K562 (cell line): ENCODE measurements at places on chromosomes 7 and 10.
A peak's percentile ranks its signal among the peaks of the same experiment; 100 is the strongest.

DNA sequence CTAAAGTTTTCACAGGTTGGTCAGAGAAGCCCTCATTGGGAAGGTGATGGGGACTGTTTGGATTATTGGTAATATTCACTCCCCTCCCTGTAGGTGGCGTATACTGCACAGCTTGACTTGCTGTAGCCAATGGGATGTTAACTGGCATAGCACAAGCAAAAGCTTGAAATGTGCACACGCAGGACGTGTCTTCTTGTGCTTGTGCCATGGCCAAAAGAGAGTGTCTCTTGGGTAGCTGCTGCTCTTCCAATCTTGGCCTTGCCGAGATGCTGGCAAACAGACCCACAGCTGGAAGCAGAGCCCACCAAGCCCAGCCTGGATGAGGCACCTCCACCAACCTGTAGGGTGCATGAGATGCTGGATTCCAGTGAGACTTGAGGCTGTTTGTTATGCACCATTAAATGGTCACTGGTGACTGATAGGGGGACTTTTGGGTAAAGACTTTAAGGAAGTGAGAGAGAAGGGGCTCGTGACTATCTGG lies 266.0 kb downstream of the GRID1 start:
- no peaks in the 10 kb centered on the region for H3K27me3 ChIP-seq
- no peak overlapping the region for H3K27ac ChIP-seq
- no peaks in the 10 kb centered on the region for H3K36me3 ChIP-seq
- no peak for DNase-seq
- no peak overlapping the region for H3K4me3 ChIP-seq

- DNase-seq = peak; percentile 74
- no peaks in the 10 kb centered on the region for H3K27me3 ChIP-seq
- peaks cover 63% of the 10 kb centered on the region for H3K4me1 ChIP-seq
- H3K4me3 ChIP-seq = no peak overlapping the region
- no peaks in the 10 kb centered on the region for H3K36me3 ChIP-seq
Observed at GRCh38 chr7:108078211-108078673, 51.9 kb downstream of the LAMB4 start.

DNA sequence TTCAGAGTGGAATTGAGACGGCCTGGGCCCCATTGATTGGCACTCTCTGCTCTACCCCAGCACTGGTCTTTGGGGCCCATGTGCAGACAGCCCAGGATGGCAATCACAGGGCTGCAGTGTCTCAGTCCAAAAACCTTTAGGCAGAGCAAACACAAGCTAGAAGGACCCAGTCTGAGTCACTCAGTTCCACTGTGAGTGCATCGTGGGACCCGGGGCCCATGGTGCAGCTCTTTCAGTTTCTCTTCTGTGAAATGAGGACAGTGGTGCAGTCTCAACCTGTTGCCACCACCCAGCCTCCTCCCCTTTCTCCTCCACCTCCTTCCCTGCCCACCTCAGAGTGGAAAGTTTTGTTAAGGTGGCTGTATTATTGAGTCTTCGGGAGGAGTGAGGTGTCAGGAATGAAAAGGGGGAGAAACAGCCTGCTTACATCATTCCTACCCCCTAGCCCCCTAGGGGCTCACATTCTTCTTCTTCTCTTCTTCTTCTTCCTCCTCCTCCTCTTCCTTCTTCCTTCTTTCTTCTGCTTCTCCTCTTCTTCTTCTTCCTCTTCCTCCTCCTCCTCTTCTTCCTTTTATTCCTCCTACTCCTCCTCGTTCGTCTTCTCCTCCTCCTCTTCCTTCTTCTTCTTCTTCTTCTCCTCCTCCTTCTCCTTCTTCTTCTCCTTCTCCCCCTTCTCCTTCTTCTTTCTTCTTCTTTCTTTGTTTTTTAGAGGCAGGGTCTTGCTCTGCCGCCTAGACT lies 19.5 kb upstream of the CARD11 start:
- H3K4me1 ChIP-seq = no peaks in the 10 kb centered on the region

DNA sequence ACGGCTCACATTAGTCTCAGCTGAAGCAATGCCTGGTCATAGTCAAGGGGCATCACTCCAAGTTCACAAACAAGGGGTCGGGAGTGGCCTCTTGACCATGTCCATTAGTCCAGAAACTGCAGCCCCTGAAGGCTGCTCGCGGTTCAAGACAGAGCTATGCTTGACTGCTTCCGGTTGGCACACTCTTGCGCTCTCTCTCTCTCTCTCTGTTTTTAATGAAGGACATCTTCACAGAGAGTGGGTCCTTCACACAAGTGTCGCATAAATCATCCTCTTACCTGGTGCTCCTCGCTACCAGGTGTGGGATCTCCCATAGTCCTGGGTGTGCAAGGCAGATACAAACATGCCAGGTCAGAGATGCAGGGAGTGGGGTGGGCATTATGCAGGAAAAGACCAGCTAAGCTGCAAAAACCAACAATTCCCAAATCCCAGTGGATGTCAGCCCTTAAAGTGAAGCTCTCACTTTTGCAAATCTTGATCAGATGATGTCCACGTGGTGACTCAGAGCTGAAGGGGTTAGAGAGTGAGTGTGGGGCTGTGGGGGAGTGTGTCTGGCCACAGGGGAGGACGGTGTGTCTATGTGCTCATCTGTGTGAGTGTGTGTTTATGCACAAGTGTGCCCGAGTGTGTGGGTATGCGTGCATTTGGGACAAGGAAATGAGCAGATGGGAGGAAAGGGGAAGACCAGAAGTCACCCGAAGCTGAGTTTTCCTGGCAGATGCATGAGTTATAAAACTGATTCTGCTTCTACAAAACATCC lies 83.7 kb upstream of the PPP2R2D start:
- DNase-seq = no peak
- no peak overlapping the region for H3K4me3 ChIP-seq
- H3K27ac ChIP-seq = no peak overlapping the region
- no peaks in the 10 kb centered on the region for H3K4me1 ChIP-seq
- H3K36me3 ChIP-seq = no peaks in the 10 kb centered on the region
- H3K27me3 ChIP-seq = peaks cover 5% of the 10 kb centered on the region; the same call in 1 of the 3 replicates

DNA sequence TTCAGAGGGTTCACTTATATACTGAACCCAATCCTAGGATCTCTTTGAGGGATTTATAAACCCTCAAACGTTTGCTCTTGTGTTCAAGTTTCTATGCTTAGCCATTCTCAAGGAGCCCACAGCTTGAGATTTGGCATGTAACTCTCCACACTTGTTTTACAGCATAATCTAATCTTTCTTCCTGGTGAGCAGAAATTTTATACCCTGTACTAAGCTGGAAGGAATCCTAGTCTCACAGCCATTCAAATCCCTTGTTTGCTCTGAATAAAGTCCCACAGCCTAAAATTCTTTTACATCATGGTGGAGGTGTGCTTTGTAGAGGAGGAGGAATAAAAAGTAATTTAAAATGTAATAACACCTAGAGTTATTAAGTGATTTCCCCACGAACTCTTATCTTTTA lies 5.3 kb upstream of the AGR2 start:
- no peak overlapping the region for H3K27ac ChIP-seq
- H3K4me1 ChIP-seq = no peaks in the 10 kb centered on the region
- no peak overlapping the region for H3K4me3 ChIP-seq
- DNase-seq = no peak
- H3K36me3 ChIP-seq = no peaks in the 10 kb centered on the region

GRCh38 chr10:106053061-106053460 lies 1111.4 kb downstream of the SORCS1 start:
- no peaks in the 10 kb centered on the region for H3K4me1 ChIP-seq
- H3K27ac ChIP-seq = no peak overlapping the region
- H3K27me3 ChIP-seq = no peaks in the 10 kb centered on the region
- no peaks in the 10 kb centered on the region for H3K36me3 ChIP-seq

GRCh38 chr10:72319416-72320254 lies 35.1 kb downstream of the DNAJB12 start:
- H3K27ac ChIP-seq = peak overlapping the region; percentile 97
- H3K4me1 ChIP-seq = peaks cover 66% of the 10 kb centered on the region
- no peaks in the 10 kb centered on the region for H3K36me3 ChIP-seq
- H3K4me3 ChIP-seq = no peak overlapping the region

DNA sequence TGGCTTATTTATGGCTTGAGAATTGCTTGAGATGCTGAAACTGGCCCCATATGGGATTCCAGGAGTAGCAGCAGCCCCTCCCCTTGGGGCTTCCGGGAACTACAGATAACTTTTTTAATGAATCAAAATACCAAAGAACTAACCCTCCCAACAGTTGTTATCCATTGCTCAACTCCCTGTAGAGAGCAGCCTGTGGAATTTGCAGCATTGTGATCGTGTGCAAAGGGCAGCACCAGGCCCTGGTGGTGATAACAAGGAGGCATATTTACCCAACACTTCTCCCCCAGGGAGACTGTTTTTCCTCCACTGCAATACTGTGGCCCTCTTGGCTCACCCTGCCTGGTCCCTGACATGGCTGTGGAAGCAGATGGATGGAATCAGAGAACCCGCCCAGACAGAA lies 196.2 kb downstream of the PLXNA4 start:
- no peak overlapping the region for H3K4me3 ChIP-seq
- no peak overlapping the region for H3K27ac ChIP-seq
- no peaks in the 10 kb centered on the region for H3K27me3 ChIP-seq
- DNase-seq = no peak
- no peaks in the 10 kb centered on the region for H3K4me1 ChIP-seq

GRCh38 chr7:105776068-105776790 lies 100.2 kb downstream of the ATXN7L1 start:
- no peaks in the 10 kb centered on the region for H3K4me1 ChIP-seq
- no peaks in the 10 kb centered on the region for H3K36me3 ChIP-seq
- peaks cover 9% of the 10 kb centered on the region; the same call in 1 of the 2 replicates for H3K27me3 ChIP-seq
- H3K4me3 ChIP-seq = no peak overlapping the region

DNA sequence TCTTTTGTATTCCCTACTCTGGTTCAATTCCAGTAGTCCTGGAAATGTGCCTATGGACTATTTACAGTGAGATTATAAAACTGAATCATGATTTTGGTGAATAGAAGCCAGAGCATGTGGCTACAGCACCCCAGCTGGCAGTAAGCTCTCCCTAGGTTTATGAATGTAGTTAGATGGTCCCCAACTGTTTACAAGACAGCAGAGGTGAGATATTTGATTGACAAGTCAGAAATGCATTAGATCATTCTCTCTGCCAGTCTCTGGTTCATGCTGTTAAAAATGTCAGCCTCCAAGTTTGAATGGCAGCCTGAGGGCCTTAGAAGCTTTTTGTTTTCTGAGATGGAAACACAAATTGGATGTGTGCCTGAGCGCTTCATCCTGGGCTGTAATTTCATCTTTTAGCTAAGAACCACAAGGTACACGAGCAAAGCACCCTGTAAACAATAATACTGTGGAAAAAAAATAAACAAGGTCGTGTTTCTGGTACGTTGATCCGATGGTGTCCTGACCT lies 85.0 kb downstream of the BTRC start:
- no peaks in the 10 kb centered on the region for H3K27me3 ChIP-seq
- no peaks in the 10 kb centered on the region; the same call in 1 of the 2 replicates for H3K4me1 ChIP-seq
- no peaks in the 10 kb centered on the region for H3K36me3 ChIP-seq
- DNase-seq = no peak
- no peak overlapping the region for H3K4me3 ChIP-seq

DNA sequence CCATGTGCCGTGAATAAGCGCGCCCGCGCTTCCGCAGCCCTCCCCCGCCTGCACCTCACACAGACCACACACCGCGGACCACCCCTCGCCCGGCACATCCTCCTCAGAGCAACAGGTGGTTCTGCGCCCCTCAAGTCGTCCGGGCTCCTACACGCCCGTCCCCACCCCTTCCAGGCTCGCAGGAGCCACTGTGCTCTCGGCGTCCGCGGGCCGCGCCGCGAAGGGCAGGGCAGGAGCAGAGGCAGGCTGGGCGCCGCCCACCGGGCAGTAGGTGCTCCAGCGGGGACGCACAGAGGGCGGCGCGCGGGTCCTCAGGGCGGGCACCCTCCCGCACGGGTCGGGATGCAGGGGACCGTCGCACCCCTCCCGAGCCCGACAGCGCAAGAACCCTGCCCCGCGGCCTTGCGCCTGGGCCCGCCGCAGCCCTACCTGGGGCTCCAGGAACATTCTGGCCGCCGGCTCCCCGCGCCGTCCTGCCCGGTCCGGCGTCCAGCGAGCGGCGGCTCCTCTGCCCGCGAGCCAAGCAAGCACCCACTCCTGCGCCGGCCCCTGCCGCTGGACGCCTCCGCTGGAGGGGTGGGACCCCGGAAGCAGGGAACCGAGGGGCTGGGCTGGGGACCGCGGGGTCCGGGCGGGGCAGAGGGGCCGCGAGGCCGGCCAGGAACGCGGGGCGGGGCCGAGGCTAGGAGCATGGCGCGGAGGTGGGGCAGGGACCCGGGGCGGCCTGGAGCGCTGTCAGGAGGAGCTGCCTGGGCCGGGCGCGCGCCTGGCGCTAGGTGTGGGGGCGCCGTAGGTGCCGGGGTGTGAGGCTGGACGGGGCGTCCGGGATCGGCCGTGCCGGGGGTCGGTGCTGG lies 37.4 kb downstream of the RASGEF1A start:
- no peaks in the 10 kb centered on the region for H3K36me3 ChIP-seq
- H3K4me3 ChIP-seq = no peak overlapping the region
- peaks cover 14% of the 10 kb centered on the region; the same call in 2 of the 3 replicates for H3K27me3 ChIP-seq
- H3K27ac ChIP-seq = no peak overlapping the region
- peak; percentile 47 for DNase-seq

DNA sequence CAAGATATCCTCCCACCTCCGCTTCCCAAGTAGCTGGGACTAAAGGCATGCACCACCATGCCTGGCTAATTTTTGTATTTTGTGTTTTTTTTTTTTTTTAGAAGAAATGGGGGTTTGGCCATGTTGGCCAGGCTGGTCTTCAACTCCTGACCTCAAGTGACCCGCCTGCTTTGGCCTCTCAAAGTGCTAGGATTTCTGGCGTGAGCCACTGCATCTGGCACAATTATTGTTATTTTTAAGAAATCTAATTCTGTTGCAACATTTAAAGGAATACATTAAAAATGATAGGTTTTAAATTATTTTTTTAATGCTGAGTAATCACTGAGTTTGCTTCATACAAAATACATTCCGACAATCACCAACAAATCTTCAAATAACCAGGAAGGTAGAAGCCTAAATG lies 178.1 kb upstream of the SEMA3E start:
- DNase-seq = no peak
- no peak overlapping the region for H3K4me3 ChIP-seq
- no peaks in the 10 kb centered on the region for H3K4me1 ChIP-seq
- H3K27ac ChIP-seq = no peak overlapping the region
- no peaks in the 10 kb centered on the region for H3K36me3 ChIP-seq
- H3K27me3 ChIP-seq = no peaks in the 10 kb centered on the region

- no peak overlapping the region for H3K4me3 ChIP-seq
- H3K36me3 ChIP-seq = no peaks in the 10 kb centered on the region
- peak; percentile 16 for DNase-seq
- peaks cover 11% of the 10 kb centered on the region for H3K4me1 ChIP-seq
Observed at GRCh38 chr10:87860156-87860795, 3.1 kb downstream of the KLLN start.

GRCh38 chr7:102424129-102424551 lies 9.2 kb upstream of the ORAI2 start:
- H3K27me3 ChIP-seq = no peaks in the 10 kb centered on the region
- no peak overlapping the region for H3K27ac ChIP-seq
- no peak overlapping the region for H3K4me3 ChIP-seq
- peak; percentile 13 for DNase-seq
- peaks cover 73% of the 10 kb centered on the region for H3K36me3 ChIP-seq
